ENCODE measurements at places on chromosomes 6 and 20. TPM values are rescaled to one million over a fixed set of nuclear protein-coding genes. Genes with fewer than 3 reads are reported as not detected.

DNA sequence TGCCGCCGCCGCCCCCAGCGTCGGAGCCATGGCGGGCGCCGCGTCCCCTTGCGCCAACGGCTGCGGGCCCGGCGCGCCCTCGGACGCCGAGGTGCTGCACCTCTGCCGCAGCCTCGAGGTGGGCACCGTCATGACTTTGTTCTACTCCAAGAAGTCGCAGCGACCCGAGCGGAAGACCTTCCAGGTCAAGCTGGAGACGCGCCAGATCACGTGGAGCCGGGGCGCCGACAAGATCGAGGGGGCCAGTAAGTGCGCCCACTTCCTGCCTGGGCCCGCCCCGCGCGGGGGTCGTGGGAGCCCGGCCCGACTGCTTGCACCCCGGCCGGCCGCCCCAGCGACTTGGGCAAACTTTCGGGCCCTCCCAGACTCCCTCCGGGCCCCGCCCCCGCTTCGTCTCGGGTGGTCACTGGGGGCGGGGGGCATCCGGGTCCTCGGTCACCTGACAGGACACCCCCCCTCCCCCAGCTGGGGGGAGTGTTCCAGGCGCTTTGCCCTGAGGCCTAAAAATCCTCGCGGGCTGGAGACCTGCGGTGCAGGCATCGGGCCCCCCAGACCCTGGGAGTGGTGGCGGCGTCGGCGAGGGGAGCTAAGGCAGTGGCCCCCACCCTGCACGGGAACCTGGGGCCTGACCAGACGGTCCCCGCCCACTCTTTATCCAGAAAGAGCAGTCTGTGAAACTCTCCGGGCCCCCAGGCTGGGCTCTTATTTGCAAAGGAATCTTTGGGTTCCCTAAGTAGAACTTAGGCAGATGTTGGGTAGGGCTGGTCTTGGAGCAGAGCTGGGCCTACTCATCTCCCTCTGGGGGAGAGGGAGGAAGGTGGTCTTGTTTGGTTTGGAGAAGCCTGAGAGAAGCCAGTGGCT is 501 bp downstream of the PLCG1 start:
- H3K27ac ChIP-seq = peak overlapping the region; percentile 82
- DNase-seq = peak; percentile 60
- peaks cover 31% of the 10 kb centered on the region for H3K36me3 ChIP-seq
- H3K4me3 ChIP-seq = peak overlapping the region; percentile 88
- no peaks in the 10 kb centered on the region for H3K27me3 ChIP-seq
- peaks cover 68% of the 10 kb centered on the region for H3K4me1 ChIP-seq

GRCh38 chr6:156719395-156719719 is 57.8 kb upstream of the ARID1B start:
- H3K27me3 ChIP-seq = peaks cover 13% of the 10 kb centered on the region
- peak overlapping the region; percentile 46 for H3K27ac ChIP-seq
- DNase-seq = no peak
- H3K4me1 ChIP-seq = peaks cover 11% of the 10 kb centered on the region

- H3K27ac ChIP-seq = peak overlapping the region; percentile 93
- H3K4me1 ChIP-seq = peaks cover 27% of the 10 kb centered on the region
- no peaks in the 10 kb centered on the region for H3K36me3 ChIP-seq
- no peak overlapping the region for H3K4me3 ChIP-seq
These were observed 19.0 kb upstream of the PREX1 start for GRCh38 chr20:48846516-48847492.

GRCh38 chr6:150091476-150091875 is 22.6 kb upstream of the ULBP3 start:
- no peaks in the 10 kb centered on the region for H3K4me1 ChIP-seq
- no peaks in the 10 kb centered on the region for H3K36me3 ChIP-seq
- no peak for DNase-seq
- H3K27me3 ChIP-seq = peaks cover 22% of the 10 kb centered on the region

DNA sequence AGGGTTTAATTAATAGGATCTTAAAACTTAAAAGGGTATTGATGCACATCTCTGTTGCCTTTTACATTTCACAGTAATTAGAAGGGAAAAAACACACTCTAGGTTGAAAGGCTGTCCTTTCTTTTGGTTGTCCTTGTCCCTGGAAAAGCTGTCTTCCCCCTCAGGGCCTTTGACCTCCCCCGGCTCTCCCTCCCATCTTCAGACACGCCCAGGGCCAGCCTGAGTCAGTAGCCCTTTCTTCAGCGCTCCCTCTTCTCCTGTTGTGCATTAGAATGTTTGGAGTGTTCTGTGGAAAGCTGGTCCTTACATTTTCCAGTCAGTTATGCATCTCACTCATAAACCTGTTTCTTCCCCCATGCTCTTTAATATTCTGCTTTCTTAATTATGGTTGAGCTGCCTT is 157.0 kb downstream of the MTHFD1L start:
- H3K27ac ChIP-seq = peak overlapping the region; percentile 39
- peaks cover 36% of the 10 kb centered on the region for H3K36me3 ChIP-seq
- peaks cover 1% of the 10 kb centered on the region for H3K4me1 ChIP-seq
- no peaks in the 10 kb centered on the region for H3K27me3 ChIP-seq
- H3K4me3 ChIP-seq = no peak overlapping the region

Gene SCUBE3
- not detected for total RNA-seq

DNA sequence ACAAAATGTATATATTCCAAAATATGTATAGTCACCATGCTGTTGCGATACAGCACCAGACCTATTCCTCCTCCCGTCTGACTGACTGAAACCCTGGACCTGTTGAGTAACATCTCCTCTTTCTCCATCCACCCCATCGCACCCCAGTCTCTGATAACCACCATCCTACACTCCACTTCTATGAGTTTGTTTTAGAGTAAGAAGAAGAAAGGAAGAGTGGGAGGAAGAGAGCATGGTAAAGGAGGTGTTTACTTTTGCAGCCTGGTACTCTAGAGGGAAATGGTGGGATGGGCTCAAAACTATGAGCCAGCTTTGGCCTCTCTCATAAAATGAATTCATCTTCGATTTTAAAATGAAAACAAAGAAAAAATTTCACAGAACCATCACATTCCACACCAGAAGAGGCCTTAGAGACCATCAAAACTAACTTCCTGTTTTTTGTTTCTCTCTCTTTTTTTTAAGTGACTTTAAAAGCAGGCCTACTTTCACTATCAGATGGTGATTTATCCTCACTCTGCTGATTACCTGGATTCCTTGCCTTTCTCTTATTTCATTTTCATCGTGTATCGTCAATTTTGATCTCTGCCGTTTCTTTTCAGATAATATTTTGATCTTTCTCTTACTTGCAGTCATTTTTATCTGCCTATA is 16.8 kb upstream of the FUCA2 start:
- peak overlapping the region; percentile 30 for H3K4me3 ChIP-seq
- peaks cover 12% of the 10 kb centered on the region for H3K4me1 ChIP-seq
- H3K27me3 ChIP-seq = no peaks in the 10 kb centered on the region
- H3K27ac ChIP-seq = peak overlapping the region; percentile 82
- DNase-seq = no peak

Gene LSM14B
- 42.9 TPM for total RNA-seq

- DNase-seq = no peak
- H3K4me1 ChIP-seq = no peaks in the 10 kb centered on the region
- no peaks in the 10 kb centered on the region for H3K27me3 ChIP-seq
- no peak overlapping the region for H3K4me3 ChIP-seq
- H3K27ac ChIP-seq = no peak overlapping the region
These were observed 856.9 kb downstream of the EYS start for GRCh38 chr6:64850121-64850520.

GRCh38 chr6:18025596-18025995 is 38.2 kb upstream of the KIF13A start:
- H3K27me3 ChIP-seq = no peaks in the 10 kb centered on the region
- no peak for DNase-seq
- no peaks in the 10 kb centered on the region for H3K36me3 ChIP-seq
- no peaks in the 10 kb centered on the region for H3K4me1 ChIP-seq
- H3K27ac ChIP-seq = no peak overlapping the region
- H3K4me3 ChIP-seq = no peak overlapping the region

Gene TINAG
- not detected for total RNA-seq

- no peaks in the 10 kb centered on the region for H3K36me3 ChIP-seq
- no peak overlapping the region for H3K27ac ChIP-seq
- H3K4me1 ChIP-seq = peaks cover 2% of the 10 kb centered on the region
These were observed 2.1 kb downstream of the PTPRT start for GRCh38 chr20:43187476-43188233.

Gene BCL2L1
- 313 TPM for total RNA-seq

- H3K27ac ChIP-seq = no peak overlapping the region
- no peaks in the 10 kb centered on the region for H3K36me3 ChIP-seq
- no peaks in the 10 kb centered on the region for H3K4me1 ChIP-seq
- no peak overlapping the region for H3K4me3 ChIP-seq
- H3K27me3 ChIP-seq = no peaks in the 10 kb centered on the region
- DNase-seq = no peak
These were observed 648.8 kb downstream of the QKI start for GRCh38 chr6:164063346-164063745.

- no peak overlapping the region for H3K4me3 ChIP-seq
- H3K36me3 ChIP-seq = no peaks in the 10 kb centered on the region
- H3K27ac ChIP-seq = no peak overlapping the region
These were observed 42.3 kb upstream of the RALGAPA2 start for GRCh38 chr20:20754714-20755113.

DNA sequence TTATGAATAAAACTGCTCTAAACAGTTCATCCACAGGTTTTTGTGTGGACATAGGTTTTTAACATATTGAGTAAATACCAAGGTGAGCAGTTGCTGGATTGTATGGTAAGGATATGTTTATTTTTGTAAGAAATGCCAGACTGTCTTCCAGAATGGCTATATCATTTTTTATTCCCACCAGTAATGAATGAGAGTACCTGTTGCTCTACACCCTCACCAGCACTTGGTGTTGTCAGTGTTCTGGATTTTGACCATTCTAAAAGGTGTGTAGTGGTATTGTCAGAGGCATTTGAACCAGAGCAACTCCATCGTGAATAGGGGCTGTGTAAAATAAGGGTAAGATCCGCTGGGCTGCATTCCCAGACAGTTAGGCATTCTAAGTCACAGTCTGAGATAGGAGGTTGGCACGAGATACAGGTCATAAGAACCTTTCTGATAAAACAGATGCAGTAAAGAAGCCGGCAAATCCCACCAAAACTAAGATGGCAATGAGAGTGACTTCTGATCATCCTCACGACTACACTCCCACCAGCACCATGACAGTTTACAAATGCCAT is 12.9 kb upstream of the NT5E start:
- no peak overlapping the region for H3K27ac ChIP-seq
- no peak overlapping the region for H3K4me3 ChIP-seq
- H3K36me3 ChIP-seq = no peaks in the 10 kb centered on the region

- no peaks in the 10 kb centered on the region for H3K36me3 ChIP-seq
- H3K4me3 ChIP-seq = no peak overlapping the region
- DNase-seq = no peak
- H3K27ac ChIP-seq = no peak overlapping the region
- H3K27me3 ChIP-seq = no peaks in the 10 kb centered on the region
These were observed 367.6 kb downstream of the TENT5A start for GRCh38 chr6:81384921-81385320.

DNA sequence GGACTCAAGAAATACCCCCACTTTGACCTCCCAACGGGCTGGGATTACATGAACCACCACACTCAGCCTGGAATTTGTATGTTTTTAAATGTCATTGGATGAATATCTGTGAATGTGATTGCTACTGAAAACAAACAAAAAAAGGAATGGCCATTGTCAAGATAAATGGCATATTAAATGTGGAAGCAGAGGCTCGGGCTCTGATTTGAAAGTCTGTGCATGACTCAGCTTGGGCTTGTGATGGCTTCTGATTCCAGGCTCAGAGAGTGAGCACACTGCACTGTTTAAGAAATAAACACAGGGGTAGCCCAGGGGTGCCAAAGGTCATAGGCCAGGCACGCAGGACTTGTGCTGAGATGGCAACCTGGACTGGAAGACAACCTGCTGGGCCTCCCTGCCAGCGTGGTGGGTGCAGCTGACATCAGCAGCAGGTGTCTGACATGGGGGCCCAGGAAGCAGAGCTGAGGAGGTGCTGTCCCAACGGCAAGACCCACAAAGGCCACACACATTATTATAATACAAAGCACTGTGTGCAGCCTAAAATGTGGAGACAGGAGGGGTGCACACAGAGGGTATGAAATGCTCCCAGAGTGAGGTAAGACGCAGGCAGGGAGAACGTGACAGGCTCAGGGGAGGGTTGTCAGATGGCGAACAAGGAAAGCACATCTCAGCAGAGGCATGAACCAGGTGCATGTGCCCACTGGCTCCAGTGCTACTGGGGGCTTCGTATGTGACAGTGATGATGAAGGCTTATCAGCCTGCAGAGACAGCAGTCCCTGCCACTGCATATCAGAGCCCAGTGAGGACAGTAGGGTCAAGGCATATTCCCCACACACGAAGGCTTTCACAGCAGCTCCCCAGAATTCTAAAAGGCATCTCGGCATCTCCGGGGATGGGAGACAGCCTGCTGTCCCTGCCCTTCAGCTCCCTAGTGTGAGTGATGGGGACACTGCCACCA is 169.4 kb downstream of the SYNDIG1 start:
- no peak overlapping the region for H3K27ac ChIP-seq
- peaks cover 3% of the 10 kb centered on the region for H3K27me3 ChIP-seq
- no peak overlapping the region for H3K4me3 ChIP-seq
- H3K36me3 ChIP-seq = no peaks in the 10 kb centered on the region

DNA sequence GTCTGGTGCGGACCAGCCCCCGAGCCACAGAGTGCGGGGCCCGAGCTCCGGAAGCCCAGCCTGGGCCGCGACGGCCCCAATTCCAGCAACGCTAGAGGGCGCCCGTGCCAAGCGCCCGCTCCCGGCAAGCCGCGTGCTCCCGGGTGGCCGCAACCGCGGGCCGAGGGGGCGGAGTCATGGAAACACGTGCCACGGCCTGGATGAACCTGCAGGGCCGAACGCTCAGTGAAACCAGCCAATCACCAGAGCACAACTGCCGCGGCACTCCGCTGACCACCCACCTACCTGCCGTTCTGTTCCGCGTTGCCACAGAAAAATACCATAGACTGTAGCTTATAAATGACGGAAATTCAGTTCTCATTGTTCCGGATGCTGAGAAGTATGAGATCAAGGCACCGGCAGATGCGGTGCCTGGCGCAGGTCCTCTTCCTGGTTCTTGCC is 85.7 kb upstream of the FOXC1 start:
- H3K4me3 ChIP-seq = peak overlapping the region; percentile 3
- H3K4me1 ChIP-seq = peaks cover 30% of the 10 kb centered on the region

- H3K36me3 ChIP-seq = no peaks in the 10 kb centered on the region
- H3K27me3 ChIP-seq = peaks cover 15% of the 10 kb centered on the region
- no peak for DNase-seq
- H3K4me1 ChIP-seq = peaks cover 11% of the 10 kb centered on the region
These were observed 185.8 kb upstream of the MAN1A1 start for GRCh38 chr6:119535332-119535731.

- H3K27me3 ChIP-seq = no peaks in the 10 kb centered on the region
- H3K36me3 ChIP-seq = no peaks in the 10 kb centered on the region
- H3K4me3 ChIP-seq = no peak overlapping the region
- DNase-seq = no peak
- H3K4me1 ChIP-seq = no peaks in the 10 kb centered on the region
These were observed 29.7 kb downstream of the GJA1 start for GRCh38 chr6:121465101-121465500.

- H3K36me3 ChIP-seq = peaks cover 42% of the 10 kb centered on the region
- peaks cover 42% of the 10 kb centered on the region for H3K4me1 ChIP-seq
- H3K4me3 ChIP-seq = peak overlapping the region; percentile 94
- peak overlapping the region; percentile 70 for H3K27ac ChIP-seq
These were observed 937 bp downstream of the TAF8 start for GRCh38 chr6:42051268-42051653.

Gene CDK19
- total RNA-seq = 19.0 TPM
